T-cell (primary cell): ENCODE measurements at places on chromosomes 13 and 19.

DNA sequence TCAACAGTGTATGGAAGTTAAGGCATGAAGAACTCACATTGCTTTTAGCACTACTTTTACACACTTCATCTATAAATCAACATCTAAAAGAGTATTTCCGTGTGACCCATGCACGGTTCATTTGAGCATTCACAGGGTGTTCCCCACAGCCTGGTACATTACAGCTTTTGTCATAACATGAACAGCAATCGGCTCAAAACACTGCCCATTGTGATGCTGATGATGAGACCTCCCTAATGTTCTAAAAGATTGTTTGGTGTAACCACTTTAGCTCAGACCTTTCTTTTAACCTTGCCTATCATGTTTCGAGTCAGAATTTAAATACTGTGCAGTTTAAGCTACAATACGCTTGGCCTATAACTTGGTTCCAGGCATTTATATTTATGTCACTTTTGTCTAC is 4.1 kb upstream of the KLF5 start:
- DNase-seq: no peak

DNA sequence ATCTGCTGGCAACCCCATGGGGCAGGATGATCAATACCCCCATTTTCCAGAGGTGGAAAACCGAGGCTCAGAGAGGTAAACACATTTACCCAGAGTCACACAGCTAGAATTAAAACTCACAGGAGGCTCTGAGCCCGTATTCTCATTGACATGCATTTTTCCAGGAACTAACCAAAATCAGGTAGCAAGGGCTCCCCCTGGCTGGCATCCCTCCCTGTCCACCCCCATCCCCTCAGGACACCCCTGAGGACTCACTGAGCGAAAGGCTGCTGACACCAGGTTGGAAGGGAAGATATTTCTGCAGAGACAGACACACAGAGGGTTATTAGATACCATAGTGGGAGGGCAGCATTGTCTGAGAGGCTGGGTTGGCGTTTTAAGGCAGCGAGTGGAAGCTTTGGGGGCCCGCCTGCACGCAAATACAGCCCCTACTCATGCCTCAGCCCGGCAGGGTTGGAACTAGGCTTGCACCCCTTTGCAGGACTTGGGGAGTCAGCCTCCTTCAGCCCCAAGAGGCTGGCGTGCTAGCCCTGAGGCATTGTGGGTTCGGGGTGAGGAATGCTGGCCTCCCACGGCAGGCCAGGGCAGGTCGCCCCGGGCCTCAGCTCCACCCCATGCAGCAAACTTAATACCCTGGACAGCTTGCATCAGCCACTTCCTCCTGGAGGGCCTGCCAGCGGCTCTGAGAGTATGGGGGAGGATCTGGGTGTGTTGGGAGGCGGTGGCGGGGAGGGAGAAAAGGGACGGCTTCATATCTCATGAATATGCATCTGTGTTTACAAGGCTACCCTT is 3.9 kb downstream of the SLC1A5 start:
- no peak for DNase-seq

DNA sequence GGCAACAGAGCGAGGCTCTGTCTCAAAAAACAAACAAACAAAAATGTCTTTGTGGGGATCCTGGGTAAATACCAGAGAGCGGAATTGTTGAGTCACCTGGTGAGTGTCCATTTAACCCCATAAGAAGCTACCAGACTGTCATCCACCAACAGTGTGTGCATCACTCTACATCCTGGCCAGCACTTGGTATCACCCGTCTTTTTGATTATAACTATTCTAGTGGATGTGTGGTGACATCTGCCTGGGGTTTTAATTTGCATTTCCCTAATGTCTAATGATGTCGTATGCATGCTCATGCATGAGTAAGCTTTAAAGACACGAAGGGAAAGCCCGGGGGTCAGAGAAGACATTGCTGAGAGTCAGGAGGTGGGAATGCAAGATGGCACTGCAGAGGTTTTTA is 126.7 kb upstream of the MRI1 start:
- DNase-seq: no peak

DNA sequence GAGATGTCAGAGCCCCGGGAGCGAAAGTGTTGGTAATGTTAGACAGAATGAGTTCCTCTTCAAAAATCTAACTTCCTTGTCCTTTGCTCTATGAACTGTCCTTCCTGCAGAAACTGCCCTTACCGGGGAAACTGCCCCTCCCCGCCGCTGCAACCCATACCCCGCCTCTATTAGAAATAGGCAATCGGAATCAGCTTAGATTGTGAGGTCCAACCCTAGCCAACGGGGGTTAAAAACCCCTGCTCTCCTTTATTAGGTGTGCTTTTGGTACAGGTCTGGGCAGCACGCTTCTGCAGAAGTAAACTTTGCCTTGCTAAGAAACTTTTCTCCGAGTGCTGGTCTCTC is 11.5 kb upstream of the CAPNS1 start:
- DNase-seq: no peak

GRCh38 chr19:54160182-54160811 is 776 bp upstream of the LENG1 start:
- DNase-seq: no peak

GRCh38 chr13:48679941-48680680 is 26.4 kb downstream of the CYSLTR2 start:
- no peak for DNase-seq

GRCh38 chr19:42200116-42200715 is 17.3 kb downstream of the DEDD2 start:
- DNase-seq: no peak

- no peak for DNase-seq
Measured at GRCh38 chr19:15790096-15790495, 2.6 kb downstream of the OR10H5 start.

DNA sequence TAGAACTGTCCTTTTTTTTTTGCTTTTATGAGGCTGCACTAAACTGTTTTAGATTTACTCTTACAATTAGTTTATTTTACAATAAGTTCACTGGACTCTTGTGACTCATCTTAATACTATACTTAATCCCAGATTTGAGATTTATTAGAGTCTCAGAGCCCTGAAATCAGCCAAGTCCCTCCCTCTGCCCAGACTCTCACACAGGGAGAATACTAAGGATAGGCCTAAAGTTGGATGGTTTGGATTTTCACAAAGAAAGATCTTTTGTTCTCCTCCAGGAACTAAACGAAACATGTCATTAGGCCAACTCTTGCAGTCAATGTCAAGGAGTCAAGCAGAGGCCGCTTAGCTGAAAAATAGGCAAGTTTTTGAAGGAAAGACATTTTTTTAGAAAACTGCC is 42.7 kb upstream of the MIR17HG start:
- DNase-seq: no peak

DNA sequence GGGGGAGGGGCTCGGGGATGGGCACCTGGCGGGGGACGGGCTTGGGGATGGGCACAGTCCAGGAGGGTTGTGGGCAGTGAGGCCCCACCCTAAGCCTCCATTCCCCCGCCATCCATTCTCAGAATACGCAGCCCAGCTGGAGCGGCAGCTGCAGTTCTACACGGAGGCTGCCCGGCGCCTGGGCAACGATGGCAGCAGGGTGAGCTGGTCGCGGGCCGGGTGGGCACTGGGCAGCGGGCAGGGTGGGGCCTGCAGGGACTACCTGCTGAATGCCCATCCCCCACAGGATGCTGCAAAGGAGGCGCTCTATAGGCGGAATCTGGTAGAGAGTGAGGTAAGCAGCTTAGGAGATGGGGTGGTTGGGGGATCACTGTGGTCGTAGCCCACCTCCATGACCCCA is 8.3 kb downstream of the PODNL1 start:
- no peak for DNase-seq

DNA sequence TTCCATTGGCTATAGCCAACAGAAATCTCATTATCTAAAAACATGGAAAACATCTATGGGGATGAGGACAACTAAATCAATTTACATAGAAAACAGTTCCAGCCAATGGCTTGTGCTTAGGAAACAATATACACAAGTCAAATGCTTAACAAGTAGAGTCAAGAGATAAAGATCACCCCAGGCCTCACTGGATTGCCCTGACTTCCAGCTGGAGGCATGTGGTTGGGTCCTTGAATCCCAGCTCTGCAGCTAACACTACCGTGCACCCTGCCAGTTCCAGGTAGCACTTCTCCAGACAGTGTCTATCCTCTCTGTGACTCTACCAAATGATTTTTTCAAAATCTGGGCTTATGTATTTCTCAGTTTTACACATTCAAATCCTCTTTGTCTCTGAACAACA is 80.2 kb downstream of the DOCK9 start:
- no peak for DNase-seq

GRCh38 chr13:32019612-32020233 is 11.9 kb upstream of the FRY start:
- peak; percentile 17 for DNase-seq

- no peak for DNase-seq
Measured at GRCh38 chr19:17103177-17103576, 27.6 kb downstream of the MYO9B start.

DNA sequence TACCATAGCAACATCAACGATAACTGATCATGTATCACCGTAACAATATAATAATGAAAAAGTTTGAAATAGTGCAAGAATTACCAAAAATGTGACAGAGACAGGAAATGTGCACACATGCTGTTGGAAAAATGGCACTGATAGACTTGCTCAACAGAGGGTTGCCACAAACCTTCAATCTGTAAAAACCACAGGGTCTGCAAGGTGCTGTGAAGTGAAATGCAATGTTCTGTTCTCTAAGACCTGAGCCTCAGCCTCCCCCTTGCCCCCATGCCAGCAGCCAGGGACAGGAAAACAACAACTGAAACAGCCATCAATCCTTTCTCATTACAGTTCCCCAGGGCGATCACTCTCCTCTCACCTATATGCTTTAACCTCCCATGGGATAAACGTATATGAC is 88.4 kb downstream of the USP12 start:
- no peak for DNase-seq

DNA sequence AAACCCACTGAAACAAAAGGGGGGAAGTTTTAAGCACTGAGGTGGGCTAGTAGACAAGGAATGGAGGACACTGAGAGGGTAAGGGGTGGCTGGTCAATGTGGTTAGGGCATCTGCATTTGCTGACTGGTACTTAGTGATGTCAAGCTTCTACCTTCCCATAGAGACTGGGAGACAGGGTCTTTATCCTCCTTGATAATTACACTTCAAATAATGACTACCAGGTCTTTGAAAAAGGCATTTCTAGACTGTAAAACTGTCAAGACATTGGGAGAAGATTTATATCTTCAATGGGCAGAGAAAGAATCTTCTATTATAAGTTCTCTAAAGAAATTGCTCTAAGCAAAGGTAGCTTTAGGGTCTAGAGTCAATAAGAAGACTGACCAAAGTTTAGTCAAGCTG is 1490.8 kb upstream of the PCDH20 start:
- no peak for DNase-seq

DNA sequence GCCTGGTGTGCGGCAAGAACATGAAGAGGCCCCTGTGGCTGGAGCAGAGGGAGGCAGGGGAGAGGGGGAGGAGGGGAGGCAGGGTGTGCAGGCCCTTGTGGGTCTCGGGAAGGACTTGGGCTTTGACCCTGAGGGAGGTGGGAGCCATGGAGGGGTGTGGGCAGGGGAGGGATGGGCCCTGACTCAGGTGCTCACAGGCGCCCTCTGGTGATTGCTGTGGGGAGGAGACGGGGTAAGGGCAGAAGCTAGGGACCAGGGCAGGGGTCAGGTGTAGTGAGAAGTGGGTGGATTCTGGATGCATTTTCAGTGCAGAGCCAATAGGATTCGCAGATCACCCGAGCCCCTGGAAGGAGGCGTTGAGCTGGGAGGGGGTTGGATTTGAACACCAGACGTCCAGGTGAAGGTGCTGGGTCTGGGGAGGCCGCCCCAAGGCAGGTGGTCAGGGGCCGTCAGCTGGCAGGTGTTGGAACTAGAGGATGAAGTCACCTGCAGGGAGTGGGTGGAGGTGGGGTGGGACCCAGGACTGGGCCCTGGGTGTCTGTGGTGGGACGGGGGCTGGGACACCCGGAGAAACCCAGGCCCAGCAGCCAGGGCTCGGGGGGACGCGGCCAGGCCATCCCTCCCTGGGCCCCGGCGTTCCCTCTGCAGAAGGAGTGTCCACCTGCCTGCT is 185.4 kb downstream of the KDM4B start:
- DNase-seq: peak; percentile 19

DNA sequence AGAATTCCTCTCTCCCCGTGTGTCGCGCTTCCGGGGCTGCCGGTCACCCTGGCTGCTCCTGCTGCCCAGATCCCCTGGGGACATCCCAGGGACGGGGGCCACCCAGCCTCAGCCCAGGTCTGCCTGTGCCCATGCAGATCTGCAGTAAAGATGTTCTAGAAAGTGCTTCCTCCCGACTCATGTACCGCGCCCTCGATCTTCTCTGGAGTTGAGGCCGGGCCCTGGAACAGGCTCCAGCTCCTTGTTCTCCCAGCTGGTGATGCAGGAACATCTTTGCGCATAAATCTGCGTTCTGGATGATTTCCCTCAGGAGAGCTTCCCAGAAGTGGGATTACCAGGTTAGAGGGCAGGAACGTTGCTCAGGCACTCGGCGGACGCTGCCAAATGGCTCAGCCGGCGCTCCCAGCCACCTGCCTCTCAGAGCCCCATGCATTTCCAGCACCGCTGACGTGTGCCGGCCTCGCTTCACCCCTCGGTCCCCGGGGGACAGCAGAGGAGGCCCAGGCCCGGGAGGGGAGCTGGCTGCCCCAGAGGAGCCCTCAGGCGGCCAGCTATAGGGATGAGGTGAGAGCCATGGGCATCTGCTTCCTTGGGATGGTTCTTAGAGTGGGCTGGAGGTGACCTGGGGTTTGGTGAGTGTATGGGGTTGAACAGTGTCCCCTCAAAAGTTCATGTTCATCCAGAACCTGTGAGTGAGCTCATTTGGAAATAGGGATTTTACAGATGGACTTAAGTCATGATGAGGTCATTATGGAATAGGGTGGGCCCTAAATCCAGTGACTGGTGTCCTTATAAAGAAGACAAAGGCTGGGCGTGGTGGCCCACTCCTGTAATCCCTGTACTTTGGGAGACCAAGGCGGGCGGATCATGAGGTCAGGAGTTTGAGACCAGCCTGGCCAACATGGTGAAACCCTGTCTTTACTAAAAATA is 42.6 kb downstream of the CRTC1 start:
- no peak for DNase-seq

DNA sequence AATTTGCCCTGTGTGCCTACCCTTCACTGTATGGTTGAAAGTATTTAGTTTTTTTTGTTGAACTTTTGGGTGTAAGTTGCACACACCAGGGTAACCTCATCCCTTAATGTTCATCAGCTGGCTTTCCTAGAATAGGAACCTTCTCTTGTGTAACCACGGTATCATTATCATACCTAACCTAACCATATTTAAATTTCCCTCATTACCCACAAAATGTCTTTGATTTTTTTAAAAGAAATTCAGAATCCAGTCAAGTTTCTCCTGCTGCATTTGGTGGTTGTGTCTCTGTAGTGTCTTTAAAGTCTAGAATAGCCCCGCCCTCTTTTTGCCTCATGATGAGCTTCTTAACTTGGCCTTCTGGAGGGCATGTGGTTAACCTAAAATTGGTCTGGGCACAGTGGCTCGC is 80.3 kb downstream of the RYR1 start:
- DNase-seq: no peak

GRCh38 chr13:98411617-98412265 is 165.2 kb downstream of the STK24 start:
- DNase-seq: peak; percentile 8
